ENCODE measurements at places on chromosomes 16 and 17. TPM values are rescaled to one million over a fixed set of nuclear protein-coding genes. Genes with fewer than 3 reads are reported as not detected.

VAT1L gene
- under 0.01 TPM for total RNA-seq

NPIPB9 gene
- 2.7 TPM for total RNA-seq

CCL3 gene
- total RNA-seq = 0.36 TPM

KRTAP1-5 gene
- 31.8 TPM for total RNA-seq

PLLP gene
- total RNA-seq = under 0.01 TPM

CDH8 gene
- not detected for total RNA-seq

LGALS9B gene
- not detected for total RNA-seq
